ENCODE measurements at places on chromosomes 4 and X.

DNA sequence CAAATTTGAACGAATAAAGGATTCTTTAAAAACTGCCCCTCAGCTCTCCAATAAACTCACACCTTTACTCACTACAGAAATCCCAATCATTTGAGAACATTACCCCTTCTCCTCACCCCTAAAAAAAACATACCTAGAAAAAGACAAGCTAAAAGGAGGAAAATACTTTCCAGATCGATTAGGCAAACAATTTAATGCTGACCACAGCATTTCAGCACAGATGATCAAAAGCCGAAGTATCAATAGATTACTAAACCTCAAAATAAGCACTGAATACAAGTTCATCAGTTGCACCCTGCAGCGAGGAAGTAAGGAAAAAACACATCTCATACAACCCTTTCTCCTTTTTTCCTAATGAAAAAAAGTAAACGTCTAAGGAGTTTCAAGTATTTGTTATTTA lies 65.5 kb downstream of the MBNL3 start:
- no peak for DNase-seq

- DNase-seq, result peak; percentile 7
Measured at GRCh38 chr4:186472948-186473347, 82.4 kb downstream of the MTNR1A start.

DNA sequence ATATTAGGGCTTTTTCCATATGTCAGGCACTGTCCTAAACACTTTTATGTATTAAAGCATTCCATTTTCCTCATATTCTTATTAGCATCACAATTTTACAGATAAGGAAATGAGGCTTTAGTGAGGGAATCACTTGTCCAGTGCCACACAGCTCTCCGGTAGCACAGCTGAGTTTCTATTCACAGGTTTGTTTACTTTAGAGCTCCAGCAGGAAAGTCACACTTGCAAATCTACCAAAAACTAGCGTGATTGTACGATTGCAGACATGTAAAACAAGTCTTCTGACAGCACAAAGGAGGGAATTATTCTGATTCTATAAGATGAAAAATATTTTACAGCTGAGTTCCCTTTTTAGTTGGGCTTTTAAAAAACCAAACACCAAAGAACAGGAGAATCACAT lies 472.1 kb downstream of the TMA16 start:
- DNase-seq, result no peak

GRCh38 chrX:2466876-2467656 lies 33.7 kb downstream of the DHRSX start:
- DNase-seq, result no peak
